ACHN (cell line): ENCODE measurements at places on chromosomes 3 and 15.

DNA sequence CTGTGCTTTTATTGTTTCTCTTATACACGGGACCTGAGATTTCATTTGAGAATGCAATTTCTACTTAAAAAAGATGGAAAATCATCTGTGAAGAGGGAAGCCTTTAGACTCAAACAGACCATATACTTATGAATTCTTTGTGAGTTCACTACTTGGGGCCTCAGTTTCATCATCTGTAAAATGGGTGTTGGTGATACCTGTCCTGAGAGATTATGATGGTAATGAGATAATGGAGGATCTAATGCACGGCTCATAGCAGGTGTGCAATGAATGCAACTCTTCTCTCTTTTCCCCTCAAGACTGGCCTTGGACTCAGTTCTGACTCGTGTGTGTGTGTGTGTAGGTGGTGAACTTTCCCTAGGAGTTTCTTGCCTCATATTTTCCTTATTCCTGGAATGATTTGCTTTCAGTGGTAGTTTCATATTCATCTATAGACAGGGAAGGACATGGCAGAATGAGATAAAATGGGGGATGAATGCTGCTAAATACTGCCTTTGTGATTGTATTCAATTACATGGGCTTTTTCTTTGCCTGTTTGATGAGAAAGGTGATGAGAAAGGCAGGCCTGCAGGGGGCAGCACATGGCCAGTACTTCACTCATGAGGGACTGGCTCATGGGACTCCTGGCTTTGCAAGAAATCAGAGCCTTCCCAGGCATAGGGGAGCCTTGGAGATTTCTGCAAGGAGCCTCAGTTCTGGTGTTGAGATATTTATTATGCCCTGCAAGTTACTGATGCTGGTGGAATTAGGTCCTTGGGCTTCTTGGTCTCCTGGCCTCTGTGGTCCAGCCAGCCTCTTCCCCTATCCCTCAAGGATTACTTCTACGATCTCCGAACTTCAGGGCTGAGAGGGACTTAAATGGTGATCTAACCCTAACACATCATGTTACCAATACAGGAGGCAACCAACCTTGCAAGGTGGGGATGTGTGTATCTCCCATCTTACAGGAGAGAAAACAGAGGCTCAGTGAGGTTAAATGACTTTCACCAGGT lies 70.7 kb downstream of the RPLP1 start:
- DNase-seq, result peak; percentile 68

- peak; percentile 89 for DNase-seq
Measured at GRCh38 chr3:42652611-42653302, 740 bp upstream of the ZBTB47 start.

DNA sequence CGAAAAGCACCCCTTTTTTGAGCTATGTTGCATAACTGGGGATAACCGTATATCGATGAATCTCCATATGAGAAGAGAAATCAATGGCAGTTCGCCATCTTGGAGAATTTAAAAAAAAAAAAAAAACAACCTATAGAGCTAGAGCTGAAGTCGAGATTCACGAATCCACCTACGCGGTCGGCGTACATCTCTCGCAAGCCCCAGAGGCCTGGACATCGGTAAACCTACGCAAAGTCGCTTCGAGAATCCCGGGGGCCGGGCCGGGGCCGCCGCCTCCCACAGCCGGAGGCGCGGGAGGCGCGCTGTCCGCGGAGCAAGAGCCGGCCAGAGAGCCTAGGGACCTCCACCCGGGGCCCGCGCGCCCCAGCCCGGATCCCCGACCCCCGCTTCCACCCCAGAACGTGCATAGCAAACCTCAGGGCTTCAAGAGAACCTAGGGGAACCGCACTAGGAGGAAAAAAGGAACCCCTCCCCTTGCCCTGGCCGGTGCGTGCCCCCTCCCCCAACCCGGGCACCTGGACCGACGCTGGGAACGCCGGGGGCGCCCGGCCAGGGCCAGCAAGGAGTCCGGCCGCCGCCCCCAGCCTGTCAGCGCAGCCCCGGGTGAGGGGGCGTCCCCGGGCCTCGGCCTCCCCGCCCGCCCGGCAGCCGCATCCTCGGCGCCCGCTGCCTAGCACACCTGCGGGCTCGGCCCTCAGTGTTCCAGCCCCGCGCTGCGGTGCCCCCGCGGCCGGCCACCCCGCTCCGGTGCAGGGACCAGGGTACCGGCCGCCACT lies 567 bp downstream of the PFN2 start:
- peak; percentile 81 for DNase-seq

GRCh38 chr15:70231484-70231883 lies 133.8 kb upstream of the TLE3 start:
- no peak for DNase-seq

GRCh38 chr3:39024497-39024896 lies 27.2 kb downstream of the SCN11A start:
- DNase-seq, result no peak

GRCh38 chr3:105944721-105945120 lies 75.9 kb upstream of the CBLB start:
- no peak for DNase-seq

DNA sequence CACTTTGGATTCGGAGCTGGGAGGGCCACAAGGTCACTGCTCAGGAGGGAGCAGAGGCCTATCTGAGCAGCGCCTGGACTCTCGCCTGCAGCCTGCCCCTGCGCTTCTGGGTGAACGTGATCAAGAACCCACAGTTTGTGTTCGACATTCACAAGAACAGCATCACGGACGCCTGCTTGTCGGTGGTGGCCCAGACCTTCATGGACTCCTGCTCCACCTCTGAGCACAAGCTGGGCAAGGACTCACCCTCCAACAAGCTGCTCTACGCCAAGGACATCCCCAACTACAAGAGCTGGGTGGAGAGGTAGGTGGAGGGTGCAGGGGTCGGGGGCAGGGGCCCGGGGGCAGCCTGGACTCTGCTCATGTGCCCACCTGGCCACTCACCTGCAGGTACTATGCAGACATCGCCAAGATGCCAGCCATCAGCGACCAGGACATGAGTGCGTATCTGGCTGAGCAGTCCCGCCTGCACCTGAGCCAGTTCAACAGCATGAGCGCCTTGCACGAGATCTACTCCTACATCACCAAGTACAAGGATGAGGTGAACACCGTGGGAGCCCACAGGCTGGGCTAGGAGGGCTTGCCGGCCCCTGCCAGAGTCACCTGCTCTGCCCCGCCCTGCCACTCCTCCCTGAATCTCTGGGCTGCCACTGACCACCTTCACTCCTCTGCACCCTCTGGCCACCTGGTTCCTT lies 49.5 kb downstream of the PLXNA1 start:
- DNase-seq, result no peak

GRCh38 chr3:149145356-149145755 lies 15.9 kb downstream of the HPS3 start:
- no peak for DNase-seq

DNA sequence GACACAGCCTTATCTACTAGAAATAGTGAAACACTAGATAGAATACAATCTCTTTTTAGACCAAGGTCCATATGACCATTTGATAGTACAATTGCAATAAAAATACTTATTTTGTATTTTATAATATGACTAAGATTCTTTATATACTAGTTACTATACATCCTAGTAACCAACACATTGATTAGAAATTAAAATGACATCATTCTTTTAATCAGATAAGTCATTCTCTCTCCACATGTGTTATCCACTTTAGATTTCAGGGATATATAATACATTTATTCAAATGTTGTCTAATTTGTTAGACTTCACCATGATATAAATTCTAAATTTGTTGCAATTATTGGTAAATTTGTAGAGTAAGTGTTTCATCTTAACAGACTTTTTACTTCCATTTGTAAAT lies 276.2 kb upstream of the DPH6 start:
- no peak for DNase-seq

DNA sequence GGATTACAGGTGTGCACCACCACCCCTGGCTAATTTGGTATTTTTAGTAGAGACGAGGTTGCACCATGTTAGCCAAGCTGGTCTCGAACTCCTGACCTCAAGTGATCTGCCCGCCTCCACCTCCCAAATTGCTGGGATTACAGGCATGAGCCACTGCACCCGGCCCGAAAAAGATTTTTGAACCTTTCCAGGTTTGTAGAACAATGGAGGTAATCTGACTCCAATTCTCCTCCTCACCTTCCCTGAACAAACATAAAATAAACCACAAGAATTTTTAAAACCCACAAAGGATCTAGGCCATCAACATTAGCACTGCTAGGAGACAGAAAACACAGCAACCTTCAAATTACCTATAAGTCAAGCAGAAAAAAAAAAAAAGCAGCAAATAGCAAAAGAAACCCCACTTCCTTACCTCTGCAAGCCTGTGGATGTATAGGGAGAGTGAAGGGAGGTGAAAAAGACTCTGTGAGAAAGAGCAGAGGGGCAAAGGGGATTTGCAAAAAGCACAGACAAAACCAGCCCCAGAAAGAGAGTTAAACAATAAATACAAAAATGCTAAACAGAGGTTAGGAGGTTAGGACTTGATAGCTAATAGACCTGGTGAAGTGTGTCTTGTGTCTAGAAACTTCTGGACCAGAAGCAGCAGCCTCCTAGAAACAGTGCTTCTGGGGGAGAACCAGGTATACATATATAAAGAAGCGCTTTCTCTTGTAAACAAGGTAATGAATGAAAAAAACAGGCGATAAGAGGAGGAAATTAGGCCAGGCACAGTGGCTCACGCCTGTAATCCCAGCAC lies 32.1 kb downstream of the TFDP2 start:
- no peak for DNase-seq

DNA sequence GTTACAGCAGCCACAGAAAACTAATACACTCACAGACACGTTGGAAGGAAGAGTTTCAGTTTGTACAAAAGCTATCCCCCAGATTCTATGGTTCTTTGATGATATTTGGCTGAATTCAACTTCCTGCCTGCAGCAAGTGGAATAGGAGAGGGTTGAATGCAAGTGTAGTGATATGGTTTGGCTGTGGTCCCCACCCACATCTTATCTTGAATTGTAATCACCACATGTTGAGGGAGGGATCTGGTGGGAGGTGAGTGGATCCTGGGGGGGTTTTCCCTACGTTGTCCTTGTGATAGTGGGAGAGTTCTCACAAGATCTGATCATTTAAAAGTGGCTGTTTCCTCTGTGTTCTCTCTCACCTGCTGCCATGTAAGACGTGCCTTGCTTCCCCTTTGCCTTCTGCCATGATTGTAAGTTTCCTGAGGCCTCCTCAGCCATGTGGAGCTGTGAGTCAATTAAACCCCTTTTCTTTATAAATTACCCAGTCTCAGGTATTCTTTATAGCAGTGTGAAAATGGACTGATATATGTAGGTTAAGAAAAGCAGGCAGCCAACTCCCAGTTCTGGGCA lies 29.8 kb downstream of the NMNAT3 start:
- no peak for DNase-seq

DNA sequence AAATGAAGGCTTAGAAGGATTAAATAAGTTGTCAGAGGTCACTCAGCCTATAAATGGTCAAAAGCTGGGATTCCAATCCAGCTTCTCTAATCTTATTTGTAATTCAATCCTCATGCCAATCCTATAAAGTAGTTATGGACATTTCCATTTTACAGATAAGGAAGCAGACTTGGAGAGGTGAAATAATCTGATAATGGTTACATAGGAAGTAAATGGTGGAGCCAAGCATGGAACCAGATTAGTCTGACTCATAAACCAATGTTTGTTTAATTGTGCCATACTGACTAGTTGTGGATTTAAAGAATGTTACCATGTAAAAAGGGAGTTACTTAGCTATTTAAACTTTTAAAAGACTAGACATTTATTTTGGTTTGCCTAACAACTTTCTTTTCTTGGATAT lies 59.7 kb downstream of the KCNAB1 start:
- no peak for DNase-seq

DNA sequence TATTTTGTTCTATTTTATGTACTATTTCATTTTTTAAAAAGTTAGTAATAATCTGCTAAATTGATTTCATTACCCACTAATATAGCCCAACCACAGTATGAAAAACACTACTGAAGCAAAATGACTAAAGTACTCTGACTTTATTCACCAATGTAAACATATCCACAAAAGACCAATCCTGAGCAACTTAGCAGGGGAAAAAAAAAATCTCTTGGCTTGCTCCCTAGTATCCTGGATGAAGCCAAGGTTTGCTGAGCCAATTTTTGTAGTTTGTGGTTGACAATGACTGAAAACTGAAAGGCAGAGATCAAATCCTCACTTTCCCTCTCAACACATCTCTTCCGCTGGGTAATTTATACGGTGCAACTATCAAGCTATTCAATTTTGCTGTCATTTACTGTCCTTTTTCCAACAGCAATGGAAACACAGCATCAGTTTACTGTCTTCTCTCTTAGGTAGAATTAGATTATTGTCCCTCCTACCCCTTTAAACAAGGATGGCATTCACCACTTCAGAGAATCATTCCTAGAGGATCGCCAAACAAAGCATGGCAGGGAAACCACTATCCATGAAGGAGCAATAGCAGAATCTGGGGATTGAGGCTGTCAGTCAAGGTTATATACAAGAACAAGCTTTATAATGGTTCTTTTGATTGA lies 149.7 kb downstream of the THRB start:
- no peak for DNase-seq

- peak; percentile 19 for DNase-seq
Measured at GRCh38 chr3:19213603-19214220, 65.4 kb downstream of the KCNH8 start.

DNA sequence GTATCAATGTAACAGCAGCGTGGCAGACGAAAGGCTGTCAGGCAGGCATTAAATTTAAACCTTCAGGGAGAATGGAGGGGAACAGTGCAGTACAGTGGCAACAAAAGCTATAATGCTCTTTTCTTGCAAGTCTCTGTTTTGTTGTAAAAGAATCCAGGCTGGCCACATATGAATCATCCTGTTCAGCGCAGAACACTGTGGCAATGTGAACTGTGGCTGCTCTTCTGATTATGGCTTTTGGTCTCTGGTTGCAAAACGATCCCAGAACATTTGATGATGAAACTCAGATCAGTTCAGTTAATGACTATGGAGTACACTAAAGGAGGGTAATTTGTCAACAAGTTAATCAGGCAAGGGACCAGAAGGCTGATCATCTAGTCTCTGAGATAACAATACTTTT lies 219.7 kb upstream of the SGO1 start:
- no peak for DNase-seq

- DNase-seq, result no peak
Measured at GRCh38 chr3:25781758-25782594, 1.3 kb downstream of the NGLY1 start.
